ENCODE measurements at places on chromosomes 7 and 10. TPM values are rescaled to one million over a fixed set of nuclear protein-coding genes. Genes with fewer than 3 reads are reported as not detected.

- DNase-seq: no peak
Measured at GRCh38 chr10:116097239-116097784, 175.7 kb downstream of the GFRA1 start.

DNA sequence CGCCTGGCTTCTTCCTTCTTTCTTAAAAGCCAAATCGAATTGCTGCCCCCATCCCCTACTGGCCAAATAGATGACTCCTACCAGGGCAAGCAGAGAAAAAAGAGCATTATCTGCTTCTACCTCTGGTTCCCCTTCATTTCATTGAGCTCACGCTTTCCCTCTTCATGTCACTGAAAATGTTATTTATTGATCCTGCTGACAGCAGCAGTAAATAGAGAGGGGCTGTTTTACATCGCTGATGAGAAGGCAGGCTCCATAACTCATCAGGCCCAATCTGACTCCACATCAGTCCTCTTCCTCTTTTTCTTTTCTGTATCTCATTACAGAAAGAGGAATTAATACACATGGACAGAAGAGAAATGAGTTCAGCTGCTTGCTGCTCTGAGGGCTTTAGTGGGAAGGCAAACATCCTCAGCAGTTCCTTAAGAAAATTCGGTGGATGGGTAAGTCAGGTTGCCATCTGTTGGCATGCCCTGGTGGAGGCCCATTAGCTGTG is 904.1 kb downstream of the KCNMA1 start:
- no peak for DNase-seq

DNA sequence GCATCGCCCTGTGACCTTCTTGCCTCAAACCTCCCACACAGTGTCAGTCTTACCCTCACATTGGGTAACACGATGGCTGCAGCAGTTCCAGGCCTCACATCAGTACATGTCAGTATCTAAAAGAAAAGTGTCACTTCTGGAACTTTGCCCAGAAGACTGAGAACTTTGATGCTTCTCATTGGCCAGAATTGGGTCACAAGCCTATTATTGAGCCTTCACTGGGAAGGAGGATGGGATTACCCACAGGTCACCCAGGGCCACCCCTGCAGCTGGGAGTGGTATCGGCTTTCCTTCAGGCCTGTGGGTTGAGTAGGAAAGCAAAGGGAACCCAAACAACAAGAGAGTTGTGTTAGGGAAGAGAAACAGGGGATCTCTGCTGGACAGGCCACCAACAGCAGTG is 111.5 kb downstream of the NPY start:
- no peak for DNase-seq

- no peak for DNase-seq
Measured at GRCh38 chr10:20748551-20748950, 148.6 kb downstream of the NEBL start.

GRCh38 chr7:41830271-41830670 is 127.4 kb upstream of the INHBA start:
- DNase-seq: no peak

- no peak for DNase-seq
Measured at GRCh38 chr10:14952851-14953423, 959 bp downstream of the DCLRE1C start.

- DNase-seq: no peak
Measured at GRCh38 chr7:157795199-157795598, 458.4 kb downstream of the DNAJB6 start.

GRCh38 chr7:2227699-2228098 is 5.0 kb downstream of the MAD1L1 start:
- no peak for DNase-seq

DNA sequence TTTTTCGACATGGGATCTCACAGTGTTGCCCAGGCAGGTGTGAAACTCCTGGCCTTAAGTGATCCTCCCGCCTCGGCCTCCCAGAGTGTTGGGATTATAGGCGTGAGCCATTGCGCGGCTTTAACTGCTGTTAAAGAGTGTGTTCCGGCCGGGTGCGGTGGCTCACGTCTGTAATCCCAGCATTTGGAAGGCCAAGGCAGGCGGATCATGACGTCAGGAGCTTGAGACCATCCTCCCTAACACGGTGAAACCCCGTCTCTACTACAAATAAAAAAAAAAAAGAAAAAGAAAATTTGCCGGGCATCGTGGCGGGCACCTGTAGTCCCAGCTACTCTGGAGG is 1.1 kb downstream of the RABGEF1 start:
- DNase-seq: no peak

DNA sequence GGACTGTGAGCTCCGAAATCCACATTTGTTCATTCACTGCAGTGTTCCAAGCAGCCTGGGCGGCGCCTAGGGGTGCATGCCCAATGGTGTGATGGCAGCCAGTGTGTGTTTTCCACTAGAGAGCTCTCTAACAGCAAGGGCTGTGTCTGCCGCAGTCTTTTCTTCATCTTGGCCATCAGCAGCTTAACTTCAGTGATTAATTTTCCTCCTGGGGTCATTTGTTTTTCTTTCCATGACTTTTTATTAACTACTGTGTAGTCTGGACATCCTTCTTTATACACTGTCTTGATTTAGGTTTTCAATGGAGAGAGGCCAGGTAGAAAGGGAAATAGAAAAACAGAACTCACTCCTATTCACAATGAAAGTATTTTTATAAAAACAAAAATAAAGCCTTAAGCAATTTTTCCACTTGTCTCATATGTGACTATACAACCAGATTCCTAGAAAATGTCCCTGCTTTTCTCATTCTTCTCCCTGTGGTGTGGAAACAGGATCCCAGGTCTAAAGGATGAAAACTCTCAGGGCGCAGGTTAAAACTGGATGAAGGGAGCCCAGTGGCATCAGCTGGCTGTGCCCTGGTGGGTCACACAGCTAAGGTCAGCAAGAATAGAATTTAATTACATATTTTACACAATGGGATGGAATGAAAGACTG is 176.8 kb downstream of the PKD1L1 start:
- no peak for DNase-seq

- no peak for DNase-seq
Measured at GRCh38 chr10:125816548-125816947, 6.5 kb downstream of the UROS start.

GRCh38 chr7:147861945-147862344 is 728.6 kb upstream of the C7orf33 start:
- DNase-seq: no peak

- no peak for DNase-seq
Measured at GRCh38 chr7:22604246-22604645, 104.3 kb upstream of the STEAP1B start.

GRCh38 chr7:128221929-128222403 is 19.1 kb upstream of the LEP start:
- no peak for DNase-seq

- peak; percentile 32 for DNase-seq
Measured at GRCh38 chr7:44141221-44141850, at the start of gene MYL7. MYL7 (minus strand) TSS chr7:44141332; CDS start chr7:44141305, 27 bp downstream.

DNA sequence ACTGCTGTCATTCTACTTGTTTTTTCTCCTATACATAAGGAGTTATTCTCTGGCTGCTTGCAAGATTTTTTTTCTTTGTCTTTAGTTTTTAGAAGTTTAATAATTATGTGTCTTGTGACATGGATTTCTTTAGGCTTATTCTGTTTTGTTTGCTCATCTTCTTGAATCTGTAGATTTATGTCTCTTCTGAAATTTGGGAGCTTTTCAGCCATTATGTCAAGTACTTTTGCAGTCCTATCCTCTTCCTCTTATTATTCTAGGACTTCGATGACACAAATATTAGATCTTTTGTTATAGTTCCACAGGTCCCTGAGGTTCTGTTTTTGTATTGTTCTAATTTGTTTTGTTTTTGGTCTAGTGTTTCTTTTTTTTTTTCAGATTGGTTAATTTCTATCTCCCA is 13.9 kb upstream of the SGPL1 start:
- no peak for DNase-seq

DNA sequence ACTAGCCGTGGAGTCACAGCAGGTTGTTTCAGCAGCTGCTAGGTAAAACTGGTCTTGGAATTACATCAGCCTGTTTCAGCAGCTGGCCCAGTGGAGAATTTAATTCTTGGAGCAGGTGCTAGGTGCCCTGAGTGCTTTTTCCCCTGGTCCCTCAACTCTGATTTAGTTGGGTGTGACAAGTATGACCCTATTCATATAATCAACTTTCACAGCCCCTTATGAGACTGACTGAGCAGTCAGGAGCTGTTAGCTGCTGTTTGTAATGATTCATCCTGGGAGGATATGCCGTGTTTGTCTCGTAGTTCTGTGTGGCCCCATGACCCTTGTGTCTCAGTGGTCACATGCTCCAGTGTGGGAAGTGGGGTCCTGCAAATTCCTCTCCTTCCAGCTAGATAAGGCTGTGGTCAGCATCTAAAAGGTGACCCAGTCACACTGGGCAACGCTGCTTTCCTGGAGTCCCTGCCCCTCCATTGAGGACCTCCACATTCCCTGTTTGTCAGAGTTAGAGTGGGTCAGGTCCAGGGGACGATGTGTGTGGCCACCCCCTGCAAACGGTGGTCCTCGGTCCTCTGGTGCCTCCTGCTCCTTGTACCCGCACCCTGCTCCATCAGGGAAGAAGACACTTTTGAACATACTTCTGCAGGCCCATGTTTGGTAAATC is 28.3 kb downstream of the TBATA start:
- DNase-seq: no peak

DNA sequence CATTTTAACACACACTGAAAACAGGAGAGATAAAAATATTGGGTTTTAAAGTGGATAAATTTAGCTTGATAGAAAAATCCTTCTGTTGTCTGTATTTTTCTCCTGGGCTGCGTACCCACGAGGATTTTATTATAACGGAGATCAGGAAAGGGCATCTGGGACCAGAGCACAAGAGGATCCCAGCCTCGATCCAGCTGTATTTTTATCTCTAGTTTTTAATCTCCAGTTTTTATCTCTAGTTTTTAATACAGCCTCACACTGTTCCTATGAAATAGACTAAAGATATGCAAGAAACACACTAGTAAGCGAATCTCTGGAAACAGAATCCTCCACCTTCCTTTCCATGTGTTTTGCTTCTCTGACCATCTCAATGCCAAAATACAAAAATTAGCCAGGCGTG is 295.2 kb downstream of the FRMD4A start:
- DNase-seq: no peak

Gene GIMAP5
- total RNA-seq: 41.8 TPM

Gene LBX1
- total RNA-seq: not detected

Gene FRAT2
- 20.4 TPM for total RNA-seq

Gene PILRA
- 36.9 TPM for total RNA-seq

Gene ACTL6B
- total RNA-seq: not detected

Gene PRLHR
- not detected for total RNA-seq

Gene AFAP1L2
- 10.1 TPM for total RNA-seq

Gene OPN4
- total RNA-seq: not detected

Data from upper lobe of right lung (tissue), 1 donor.